H9 (cell line): ENCODE measurements at places on chromosomes 2 and 18. TPM values are rescaled to one million over a fixed set of nuclear protein-coding genes. Genes with fewer than 3 reads are reported as not detected.
A peak's percentile ranks its signal among the peaks of the same experiment; 100 is the strongest.

DNA sequence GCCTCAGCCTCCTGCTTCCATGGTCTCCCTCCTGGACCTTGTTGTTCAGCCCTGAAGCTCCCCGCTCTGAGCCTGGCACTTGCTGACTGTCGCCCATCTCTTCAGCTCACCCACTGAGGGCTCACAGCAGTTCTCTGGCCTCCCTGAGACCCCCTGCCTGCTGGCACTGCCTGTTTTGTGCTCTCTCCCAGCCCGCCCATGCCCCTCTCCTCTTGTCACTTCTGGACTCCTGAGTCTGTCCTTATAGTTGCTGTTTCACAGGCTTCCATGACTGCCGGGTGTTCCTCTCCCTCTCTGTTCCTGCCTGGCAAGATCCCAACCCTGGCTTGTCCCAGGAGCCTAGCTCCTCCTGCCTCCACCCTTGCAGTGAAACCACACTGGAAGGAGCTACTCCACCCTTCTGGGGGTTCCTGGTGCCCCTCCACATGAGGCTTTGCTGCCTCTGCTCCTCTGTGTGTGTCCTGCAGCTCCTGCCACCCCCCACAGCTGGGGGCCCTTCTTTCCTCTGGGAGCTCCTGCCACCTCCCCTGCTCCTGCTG, 110.6 kb downstream of the CEP192 start:
- no peak for DNase-seq
- H3K4me3 ChIP-seq = no peak overlapping the region
- no peaks in the 10 kb centered on the region for H3K4me1 ChIP-seq
- no peaks in the 10 kb centered on the region for H3K27me3 ChIP-seq
- H3K27ac ChIP-seq = no peak overlapping the region

DNA sequence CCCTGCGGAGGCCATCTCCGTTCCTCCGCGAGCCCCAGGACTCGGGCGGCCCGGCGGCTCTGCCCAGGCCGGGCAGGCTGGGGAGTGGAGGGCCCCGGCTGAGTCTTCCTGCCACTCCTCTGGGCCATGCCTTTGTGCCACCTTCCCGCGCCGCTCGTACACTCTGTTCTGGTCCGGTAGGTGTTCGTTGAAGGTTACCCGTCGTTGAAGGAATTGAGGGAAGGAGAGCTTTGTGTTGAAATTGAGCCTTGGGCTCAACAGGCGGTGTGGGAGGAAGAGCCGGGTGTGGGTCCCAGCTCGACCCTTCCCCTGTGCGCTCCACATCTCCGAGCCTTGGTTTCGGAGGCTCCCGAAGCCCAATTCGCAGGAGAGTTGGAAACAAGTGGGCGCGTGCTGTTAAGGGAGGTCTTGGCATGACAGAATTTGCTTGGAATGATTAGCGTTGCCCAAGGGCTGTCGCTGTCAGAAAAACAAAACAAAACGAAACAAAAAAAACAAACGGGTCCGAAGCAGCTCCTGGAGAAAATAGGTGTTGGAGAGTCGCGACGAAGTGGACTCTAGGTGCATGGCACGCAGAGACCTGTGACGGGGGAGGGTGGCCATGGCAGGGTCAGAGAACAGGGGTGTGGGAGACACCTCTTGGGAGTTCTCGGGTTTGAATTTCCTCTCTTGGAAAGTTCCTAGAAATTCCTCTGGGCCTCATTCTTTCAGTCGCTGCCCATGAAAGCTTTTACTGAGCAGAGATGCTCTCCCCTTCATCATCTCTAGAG, 1.2 kb upstream of the MZT2A start:
- H3K27ac ChIP-seq = peak overlapping the region; percentile 61
- no peak for DNase-seq
- H3K4me1 ChIP-seq = no peaks in the 10 kb centered on the region
- peaks cover 23% of the 10 kb centered on the region for H3K36me3 ChIP-seq
- no peaks in the 10 kb centered on the region for H3K27me3 ChIP-seq

DNA sequence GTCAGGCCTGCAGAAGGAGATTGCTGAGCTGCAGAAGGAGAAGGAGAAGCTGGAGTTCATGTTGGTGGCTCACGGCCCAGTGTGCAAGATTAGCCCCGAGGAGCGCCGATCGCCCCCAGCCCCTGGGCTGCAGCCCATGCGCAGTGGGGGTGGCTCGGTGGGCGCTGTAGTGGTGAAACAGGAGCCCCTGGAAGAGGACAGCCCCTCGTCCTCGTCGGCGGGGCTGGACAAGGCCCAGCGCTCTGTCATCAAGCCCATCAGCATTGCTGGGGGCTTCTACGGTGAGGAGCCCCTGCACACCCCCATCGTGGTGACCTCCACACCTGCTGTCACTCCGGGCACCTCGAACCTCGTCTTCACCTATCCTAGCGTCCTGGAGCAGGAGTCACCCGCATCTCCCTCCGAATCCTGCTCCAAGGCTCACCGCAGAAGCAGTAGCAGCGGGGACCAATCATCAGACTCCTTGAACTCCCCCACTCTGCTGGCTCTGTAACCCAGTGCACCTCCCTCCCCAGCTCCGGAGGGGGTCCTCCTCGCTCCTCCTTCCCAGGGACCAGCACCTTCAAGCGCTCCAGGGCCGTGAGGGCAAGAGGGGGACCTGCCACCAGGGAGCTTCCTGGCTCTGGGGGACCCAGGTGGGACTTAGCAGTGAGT, 19.4 kb downstream of the FOSL2 start:
- DNase-seq = no peak
- no peaks in the 10 kb centered on the region for H3K27me3 ChIP-seq
- no peak overlapping the region for H3K4me3 ChIP-seq
- H3K27ac ChIP-seq = no peak overlapping the region

DNA sequence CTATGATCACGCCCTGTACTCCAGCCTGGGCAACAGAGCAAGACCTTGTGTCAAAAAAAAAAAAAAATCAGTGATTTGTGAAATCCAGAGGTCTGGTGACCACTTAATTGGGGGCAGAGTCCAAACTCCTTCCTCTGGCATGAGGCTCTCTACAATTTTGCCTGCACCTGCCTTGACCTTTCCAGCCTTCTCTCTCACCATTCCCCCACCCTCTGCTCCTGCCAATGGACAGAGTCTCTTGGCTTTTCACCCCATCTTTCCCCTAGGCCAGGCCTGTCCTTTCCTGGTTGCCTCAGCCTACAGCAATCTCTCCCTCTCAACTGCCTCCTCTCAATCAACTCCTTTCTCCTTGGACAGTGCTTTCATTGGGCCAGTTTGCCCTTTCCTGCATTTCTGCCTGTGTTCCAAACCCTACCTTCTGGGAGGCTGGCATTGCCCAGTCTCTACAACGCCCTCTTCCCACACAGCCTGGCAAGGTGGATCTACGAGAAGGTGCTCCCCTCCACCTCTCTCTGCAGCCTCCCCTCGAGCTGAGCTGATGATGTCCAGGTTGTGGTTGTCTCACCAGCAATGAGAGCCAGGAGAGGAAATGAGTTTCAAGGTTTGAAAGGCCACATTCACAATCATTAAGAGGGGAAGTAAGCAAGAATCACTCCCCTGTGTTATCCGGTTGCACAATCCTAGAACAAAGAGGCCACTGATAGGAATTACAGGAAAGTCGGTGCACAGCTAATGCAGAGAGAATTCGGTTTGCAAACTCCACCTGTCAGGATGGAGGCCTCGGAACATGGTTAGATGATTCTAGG, 39.5 kb upstream of the NPAS2 start:
- H3K27me3 ChIP-seq = no peaks in the 10 kb centered on the region
- H3K4me3 ChIP-seq = no peak overlapping the region
- no peak for DNase-seq
- H3K36me3 ChIP-seq = no peaks in the 10 kb centered on the region
- H3K27ac ChIP-seq = no peak overlapping the region

- DNase-seq = no peak
- no peak overlapping the region for H3K27ac ChIP-seq
- H3K4me1 ChIP-seq = no peaks in the 10 kb centered on the region
- peaks cover 26% of the 10 kb centered on the region for H3K36me3 ChIP-seq
- H3K27me3 ChIP-seq = no peaks in the 10 kb centered on the region
- no peak overlapping the region for H3K4me3 ChIP-seq
Observed at GRCh38 chr2:158629116-158629515, 166.0 kb upstream of the DAPL1 start.

GRCh38 chr2:38743672-38744398, 7.3 kb downstream of the SRSF7 start:
- no peak overlapping the region for H3K4me3 ChIP-seq
- no peaks in the 10 kb centered on the region for H3K4me1 ChIP-seq
- H3K36me3 ChIP-seq = peaks cover 74% of the 10 kb centered on the region
- no peak overlapping the region for H3K27ac ChIP-seq
- H3K27me3 ChIP-seq = no peaks in the 10 kb centered on the region

GRCh38 chr2:19973466-19973865, 16.4 kb downstream of the WDR35 start:
- H3K4me1 ChIP-seq = no peaks in the 10 kb centered on the region
- no peak overlapping the region for H3K27ac ChIP-seq
- H3K36me3 ChIP-seq = peaks cover 23% of the 10 kb centered on the region
- no peaks in the 10 kb centered on the region for H3K27me3 ChIP-seq
- no peak overlapping the region for H3K4me3 ChIP-seq
- DNase-seq = no peak

DNA sequence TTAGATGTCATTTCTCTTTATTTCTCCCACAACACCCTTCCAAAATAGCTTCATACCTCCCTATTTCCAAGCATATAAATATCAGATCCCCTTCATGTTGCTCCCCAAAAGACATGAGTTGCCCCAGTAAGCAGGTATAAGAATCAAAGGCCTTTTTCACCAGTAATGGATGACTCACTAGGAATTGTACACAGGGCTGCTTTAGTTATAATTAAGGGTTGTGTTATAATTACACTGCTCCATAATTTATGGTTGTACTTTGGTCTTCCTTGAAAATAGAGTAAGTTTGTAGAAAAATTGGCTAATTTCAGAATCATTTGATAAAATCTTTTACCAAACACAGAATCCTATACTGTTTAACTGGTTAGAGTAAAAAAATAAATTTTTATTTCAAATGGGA, 8.8 kb upstream of the AQP4 start:
- H3K36me3 ChIP-seq = no peaks in the 10 kb centered on the region; the same call in 1 of the 2 replicates
- no peak overlapping the region for H3K4me3 ChIP-seq
- no peaks in the 10 kb centered on the region for H3K4me1 ChIP-seq
- no peaks in the 10 kb centered on the region for H3K27me3 ChIP-seq
- H3K27ac ChIP-seq = no peak overlapping the region

DNA sequence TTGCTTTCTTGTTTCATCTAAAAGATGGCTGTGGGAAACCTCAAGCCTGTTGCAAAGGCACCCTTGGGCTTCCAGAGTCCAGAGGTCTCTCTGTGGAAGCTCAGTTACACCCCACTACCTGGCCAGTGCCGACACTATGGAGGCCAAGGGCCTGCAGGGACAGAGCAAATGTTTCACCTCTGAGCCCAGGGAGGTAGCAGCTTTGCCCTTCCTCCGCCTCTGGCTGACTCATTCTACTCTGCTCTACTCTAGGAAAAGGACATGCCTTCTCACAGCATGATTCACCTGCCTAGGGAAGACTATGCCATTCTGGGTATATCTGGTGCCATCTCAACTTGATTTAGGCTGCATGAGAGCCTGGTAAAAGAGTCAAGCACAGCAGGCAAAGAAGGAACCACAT, 12.2 kb downstream of the MYOM1 start:
- H3K27me3 ChIP-seq = no peaks in the 10 kb centered on the region
- no peaks in the 10 kb centered on the region for H3K36me3 ChIP-seq
- H3K4me1 ChIP-seq = no peaks in the 10 kb centered on the region
- H3K27ac ChIP-seq = no peak overlapping the region
- no peak for DNase-seq

DNA sequence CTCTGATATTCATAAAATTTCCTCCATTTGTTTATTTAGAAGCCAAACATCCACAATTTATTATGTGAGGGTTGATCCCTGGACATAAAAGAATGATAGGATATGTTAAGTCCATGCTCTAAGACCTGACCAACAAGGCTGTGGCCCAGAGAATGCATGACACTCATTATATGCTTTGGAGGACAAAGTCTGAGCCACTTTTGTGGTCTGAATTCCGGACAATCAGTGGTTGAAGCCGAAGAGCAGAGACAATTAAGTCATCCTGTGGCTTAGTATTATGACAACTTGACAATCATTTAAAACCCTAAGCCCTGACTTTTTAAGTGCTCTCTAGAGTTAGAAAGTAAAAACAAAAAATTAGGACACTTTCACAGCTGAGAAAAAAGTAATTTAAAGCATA, 483.3 kb downstream of the PLCL1 start:
- no peak overlapping the region for H3K4me3 ChIP-seq
- no peak for DNase-seq
- H3K27ac ChIP-seq = no peak overlapping the region

DNA sequence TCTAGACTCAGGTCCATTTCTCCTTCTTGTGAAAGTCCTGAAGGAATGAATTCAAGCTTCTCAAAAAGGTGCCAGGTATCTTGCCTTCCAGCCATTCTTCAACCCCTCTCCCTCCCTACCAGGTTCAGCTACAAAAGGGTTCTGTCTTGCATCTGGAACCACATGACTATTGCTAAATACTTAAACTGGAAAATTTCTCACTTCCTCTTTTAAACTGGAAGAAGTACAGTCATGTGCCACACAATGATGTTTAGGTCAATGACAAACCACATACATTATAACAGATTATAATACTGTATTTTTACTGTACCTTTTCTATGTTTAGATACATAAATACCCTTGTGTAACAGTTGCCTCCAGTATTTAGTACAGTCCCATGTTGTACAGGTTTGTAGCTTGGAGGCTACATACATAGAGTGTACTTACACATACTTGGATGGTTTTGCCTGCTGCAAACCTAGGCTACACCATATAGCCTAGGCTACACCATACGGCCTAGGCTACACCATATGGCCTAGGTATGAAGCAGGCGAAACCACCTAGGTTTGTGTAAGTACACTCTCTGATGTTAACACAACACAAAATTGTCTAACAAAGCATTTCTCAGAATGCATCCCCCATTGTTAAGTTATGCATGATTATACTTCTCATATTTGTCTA, 142.0 kb upstream of the DNMT3A start:
- H3K4me3 ChIP-seq = no peak overlapping the region
- no peaks in the 10 kb centered on the region for H3K4me1 ChIP-seq
- peaks cover under 1% of the 10 kb centered on the region; the same call in 1 of the 2 replicates for H3K36me3 ChIP-seq
- DNase-seq = no peak
- H3K27ac ChIP-seq = no peak overlapping the region

GRCh38 chr2:12734914-12735654, 18.3 kb downstream of the TRIB2 start:
- no peak overlapping the region for H3K27ac ChIP-seq
- no peaks in the 10 kb centered on the region for H3K4me1 ChIP-seq
- no peak for DNase-seq
- no peak overlapping the region for H3K4me3 ChIP-seq

- no peak overlapping the region for H3K27ac ChIP-seq
- no peaks in the 10 kb centered on the region for H3K4me1 ChIP-seq
- no peaks in the 10 kb centered on the region for H3K27me3 ChIP-seq
- no peaks in the 10 kb centered on the region for H3K36me3 ChIP-seq
Observed at GRCh38 chr2:153812632-153813031, 59.1 kb upstream of the GALNT13 start.

DNA sequence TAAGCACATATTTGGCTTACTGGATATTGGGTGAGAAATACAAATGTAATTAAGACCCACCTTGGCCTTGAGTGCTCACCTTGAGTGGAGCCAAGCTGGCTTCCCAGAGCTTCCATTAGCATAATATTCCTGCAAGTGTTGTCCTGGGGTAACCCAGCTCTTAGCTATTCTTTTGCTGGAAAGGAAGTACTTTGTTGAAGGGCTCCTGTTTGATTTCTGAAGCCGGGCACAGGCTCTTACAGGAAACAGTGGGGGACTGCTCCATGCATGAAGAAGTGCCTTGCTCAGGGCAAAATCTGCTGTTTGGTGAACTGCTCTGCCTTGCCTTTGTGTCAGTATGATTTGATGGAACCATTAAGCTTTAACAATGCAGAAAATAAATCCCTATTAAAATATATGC, 325.4 kb downstream of the SMAD2 start:
- no peaks in the 10 kb centered on the region for H3K27me3 ChIP-seq
- H3K4me1 ChIP-seq = no peaks in the 10 kb centered on the region; the same call in 1 of the 2 replicates
- H3K4me3 ChIP-seq = no peak overlapping the region
- peaks cover 4% of the 10 kb centered on the region; the same call in 1 of the 2 replicates for H3K36me3 ChIP-seq

Gene CSRNP3
- 2.3 and 3.6 TPM in 2 replicates for total RNA-seq

Gene ZSWIM2
- not detected in 2 replicates for total RNA-seq

Gene DNER
- 1.0 and 1.1 TPM in 2 replicates for total RNA-seq

Gene EMILIN2
- total RNA-seq = 20.0 and 21.3 TPM in 2 replicates

Gene OR6B2
- total RNA-seq = not detected in 2 replicates
